ENCODE measurements at places on chromosomes 1 and 21.

DNA sequence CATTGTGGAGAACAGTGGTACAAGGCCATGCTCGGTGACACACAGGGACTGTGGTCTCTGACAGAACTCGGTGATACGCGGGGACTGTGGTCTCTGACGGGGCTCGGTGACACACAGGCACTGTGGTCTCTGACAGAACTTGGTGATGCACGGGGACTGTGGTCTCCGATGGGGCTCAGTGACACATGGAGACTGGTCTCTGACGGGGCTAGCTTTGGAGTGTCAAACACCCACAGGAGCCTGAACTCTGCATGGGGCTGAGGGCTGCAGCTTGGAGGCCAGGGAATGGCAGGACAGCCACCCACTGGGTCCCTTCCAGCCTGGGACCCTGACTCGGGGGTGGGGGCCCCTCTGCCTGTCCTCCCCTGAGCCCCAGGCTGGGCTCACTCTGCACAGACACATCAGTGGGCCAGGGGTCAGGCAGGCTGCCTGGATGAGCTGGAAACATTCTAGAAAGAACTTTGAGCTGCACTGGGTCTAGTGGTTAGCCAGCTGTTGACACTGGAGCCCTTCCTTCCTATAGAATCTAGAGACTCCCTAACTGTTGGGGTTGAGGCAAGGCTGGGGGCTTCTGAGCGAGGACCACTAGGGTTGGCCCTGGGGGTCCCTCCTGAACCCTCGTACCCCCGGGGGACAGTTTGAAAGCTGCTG lies 49.8 kb downstream of the DISP3 start:
- no peak for DNase-seq

DNA sequence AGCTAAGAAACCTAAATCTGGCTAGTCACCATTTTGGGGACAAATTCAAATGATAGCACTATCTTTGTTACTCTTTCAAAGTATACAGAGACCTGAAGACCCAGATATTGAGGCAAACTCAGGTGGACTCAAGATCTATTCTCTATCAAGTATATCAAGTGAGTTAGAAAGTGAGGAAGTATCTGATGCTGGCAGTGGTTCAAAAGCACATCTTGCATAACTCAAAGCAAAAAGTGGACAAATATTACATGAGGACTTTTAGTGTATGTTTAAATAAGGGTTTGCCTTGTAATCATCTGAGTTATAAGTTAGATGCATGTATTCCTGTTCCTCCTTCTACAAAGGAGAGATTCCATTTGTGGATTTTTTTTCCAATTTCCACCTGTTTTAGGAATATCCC lies 338.4 kb downstream of the DISC1 start:
- DNase-seq, result no peak

DNA sequence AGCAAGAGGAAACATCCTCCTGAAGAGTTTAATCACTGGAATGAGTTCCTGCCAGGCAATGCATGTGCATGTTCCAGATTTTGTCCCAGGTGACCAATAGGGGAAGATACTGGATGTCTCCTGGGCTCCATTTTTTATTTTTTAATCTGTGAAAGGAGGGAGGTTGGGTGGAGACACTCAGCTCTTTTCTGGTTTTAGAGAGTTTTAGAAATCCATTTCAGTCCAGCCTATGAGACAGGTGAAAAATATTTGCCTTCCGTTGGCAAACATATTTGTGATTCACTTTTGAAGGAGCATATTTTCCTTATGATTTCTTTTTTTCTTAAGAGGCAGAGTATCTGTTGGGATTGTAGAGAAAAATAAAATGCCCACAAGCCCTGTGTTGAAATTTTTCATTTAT lies 70.7 kb downstream of the ABCA4 start:
- DNase-seq, result no peak

GRCh38 chr1:75672528-75673393 lies 51.7 kb upstream of the ACADM start:
- no peak for DNase-seq

- DNase-seq, result no peak
Observed at GRCh38 chr1:3771108-3772026, 1.2 kb upstream of the SMIM1 start.

Data from activated CD8-positive, alpha-beta memory T cell treated with anti-CD3 and anti-CD28 coated beads for 48 hours (primary cell).